ENCODE measurements at places on chromosomes 2 and 18.
A peak's percentile ranks its signal among the peaks of the same experiment; 100 is the strongest.

DNA sequence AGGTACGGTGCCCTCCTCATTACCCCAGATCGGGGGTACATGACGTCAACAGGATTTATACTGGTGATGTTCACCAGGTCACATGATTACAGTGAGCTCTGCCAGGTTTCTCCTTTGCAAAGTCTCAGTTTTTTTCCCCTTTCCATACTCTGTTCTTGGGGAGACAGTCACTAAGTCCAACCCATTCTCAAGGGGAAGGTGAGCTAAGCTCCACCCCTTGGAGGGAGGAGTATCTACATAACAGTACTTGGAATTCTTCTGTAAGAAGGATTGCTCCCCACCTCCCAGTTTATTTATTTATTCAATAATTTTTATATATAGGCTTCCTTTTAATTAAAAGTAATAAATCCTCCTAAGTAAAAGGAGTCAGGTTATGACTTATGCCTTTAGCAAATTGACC lies 34.1 kb upstream of the SOS1 start:
- no peak for DNase-seq

- no peak for DNase-seq
Measured at GRCh38 chr2:134459706-134460406, 206.0 kb downstream of the MGAT5 start.

GRCh38 chr2:58870704-58871103 lies 629.6 kb upstream of the FANCL start:
- DNase-seq, result no peak

DNA sequence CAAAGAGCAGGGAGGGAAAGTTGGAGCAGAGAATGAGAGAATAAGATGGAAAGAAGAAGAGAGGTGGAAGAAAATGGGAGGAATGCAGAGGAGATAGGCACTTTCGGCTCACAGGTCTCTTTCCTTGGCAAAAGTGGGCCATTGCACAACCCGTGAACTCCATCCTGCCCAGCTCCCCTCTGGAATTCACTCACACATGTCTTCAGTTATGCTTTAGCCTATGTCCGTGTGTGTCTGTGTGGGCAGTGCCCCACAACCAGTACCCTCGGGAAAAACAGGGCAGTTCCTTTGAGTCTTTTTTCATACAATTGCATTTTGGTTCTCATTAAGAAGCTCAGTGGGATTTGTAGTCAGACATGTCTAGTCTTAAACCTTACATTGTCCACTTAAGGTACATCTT lies 34.5 kb downstream of the DTNA start:
- no peak for DNase-seq

DNA sequence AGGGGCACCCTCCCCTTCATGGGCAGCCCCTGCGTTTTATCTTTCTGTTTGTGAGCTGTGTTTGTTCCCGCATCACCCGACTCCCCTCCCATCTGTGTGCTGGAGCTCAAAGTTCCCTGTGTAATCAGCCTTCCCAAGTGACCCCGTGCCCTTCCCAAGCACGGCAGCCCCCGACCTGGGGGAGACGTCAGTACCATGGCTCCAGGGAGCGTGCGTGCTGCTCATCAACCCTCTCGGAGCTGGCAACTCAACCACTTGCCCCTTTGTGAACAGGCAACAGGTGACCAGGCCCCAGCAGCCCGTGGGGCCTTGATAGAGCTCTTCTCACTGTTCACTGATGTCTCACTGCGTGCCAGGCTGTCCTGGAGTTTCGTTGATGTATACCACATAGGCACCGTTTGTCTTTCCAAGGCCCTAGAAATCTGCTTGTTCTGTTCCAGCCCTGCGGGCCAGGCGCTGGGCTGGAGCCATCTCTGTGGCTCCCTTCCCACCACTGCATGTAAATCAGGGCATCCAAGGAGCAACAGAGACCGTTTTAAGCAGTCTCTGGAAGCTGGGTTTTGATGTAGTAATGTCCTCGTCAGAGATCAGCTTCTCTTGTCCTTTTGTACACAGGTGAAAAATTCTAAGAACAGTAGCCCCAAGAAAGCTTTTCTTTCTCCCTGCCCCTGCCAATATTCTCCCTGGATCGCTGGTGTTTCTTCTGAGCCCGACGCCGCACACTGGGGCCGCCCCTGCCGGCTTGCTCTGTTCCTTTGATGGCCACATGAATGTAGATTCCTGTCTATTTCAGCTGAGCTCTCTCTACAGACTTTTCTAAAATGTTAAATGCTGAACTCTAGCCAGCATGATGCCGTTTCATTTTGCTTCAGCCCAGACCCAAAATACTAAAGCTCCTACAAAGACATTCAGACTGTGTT lies 107.0 kb upstream of the PTPRM start:
- no peak for DNase-seq

DNA sequence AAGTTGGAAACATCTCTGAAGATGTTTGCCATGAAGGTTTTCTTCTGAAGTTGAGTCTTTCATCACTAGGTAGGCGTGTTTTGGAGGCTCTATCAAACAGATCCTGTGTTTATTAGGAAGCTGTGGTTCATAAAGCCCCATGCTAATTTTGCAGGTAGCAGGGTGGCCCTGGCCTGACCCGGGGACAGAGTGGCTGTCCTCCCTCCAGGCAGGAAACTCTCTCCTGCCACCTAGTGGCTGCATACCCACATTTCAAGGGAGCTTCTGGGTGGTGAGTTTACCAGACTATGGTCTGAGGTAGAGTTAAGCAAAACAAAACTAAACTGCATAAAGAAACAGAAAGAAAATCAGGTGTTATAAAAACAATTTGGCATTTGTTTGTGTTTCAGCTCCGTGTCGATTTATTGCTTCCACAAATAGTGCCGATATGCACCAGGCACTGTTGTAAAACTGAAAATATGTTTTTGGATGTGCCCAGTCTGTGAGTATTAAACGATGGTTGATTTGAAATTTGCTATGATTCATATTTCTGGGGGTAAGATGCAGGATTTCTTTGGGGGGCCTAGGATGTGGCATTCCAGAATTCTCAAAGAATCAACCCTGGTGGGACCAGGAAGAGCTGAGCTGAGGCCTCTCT lies 26.0 kb upstream of the IL37 start:
- peak; percentile 83 for DNase-seq

DNA sequence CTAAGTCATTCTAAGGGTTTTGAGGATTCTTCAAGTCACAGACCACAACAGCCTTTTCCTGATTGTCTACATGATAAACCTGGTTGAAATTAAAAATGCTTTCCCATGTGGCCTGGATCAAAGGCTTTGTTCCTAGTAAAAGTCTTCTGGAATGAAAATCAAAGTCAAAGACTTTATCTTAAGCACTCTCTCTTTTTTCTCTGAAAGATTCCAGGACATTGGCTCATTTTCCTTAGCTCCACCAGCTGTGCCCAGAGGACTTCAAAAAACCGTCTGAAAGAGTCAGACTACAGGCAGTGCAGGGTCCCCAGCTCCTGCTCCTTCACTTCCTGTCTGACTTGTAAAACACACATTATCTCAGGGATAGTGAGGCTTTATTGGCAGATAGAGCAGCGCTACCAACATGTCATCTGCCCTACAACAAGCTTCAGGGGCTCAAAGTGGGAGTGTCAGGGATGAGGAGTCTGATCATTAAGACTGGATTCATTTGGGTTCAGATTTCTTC lies 148.2 kb downstream of the ESCO1 start:
- DNase-seq, result no peak

- DNase-seq, result no peak
Measured at GRCh38 chr2:26399771-26400376, 1.8 kb upstream of the DRC1 start.

GRCh38 chr18:27627927-27628326 lies 442.8 kb upstream of the CHST9 start:
- DNase-seq, result no peak

- DNase-seq, result no peak
Measured at GRCh38 chr18:42640160-42640559, 475.3 kb downstream of the RIT2 start.

GRCh38 chr2:146850746-146851145 lies 994.1 kb upstream of the ACVR2A start:
- DNase-seq, result no peak

DNA sequence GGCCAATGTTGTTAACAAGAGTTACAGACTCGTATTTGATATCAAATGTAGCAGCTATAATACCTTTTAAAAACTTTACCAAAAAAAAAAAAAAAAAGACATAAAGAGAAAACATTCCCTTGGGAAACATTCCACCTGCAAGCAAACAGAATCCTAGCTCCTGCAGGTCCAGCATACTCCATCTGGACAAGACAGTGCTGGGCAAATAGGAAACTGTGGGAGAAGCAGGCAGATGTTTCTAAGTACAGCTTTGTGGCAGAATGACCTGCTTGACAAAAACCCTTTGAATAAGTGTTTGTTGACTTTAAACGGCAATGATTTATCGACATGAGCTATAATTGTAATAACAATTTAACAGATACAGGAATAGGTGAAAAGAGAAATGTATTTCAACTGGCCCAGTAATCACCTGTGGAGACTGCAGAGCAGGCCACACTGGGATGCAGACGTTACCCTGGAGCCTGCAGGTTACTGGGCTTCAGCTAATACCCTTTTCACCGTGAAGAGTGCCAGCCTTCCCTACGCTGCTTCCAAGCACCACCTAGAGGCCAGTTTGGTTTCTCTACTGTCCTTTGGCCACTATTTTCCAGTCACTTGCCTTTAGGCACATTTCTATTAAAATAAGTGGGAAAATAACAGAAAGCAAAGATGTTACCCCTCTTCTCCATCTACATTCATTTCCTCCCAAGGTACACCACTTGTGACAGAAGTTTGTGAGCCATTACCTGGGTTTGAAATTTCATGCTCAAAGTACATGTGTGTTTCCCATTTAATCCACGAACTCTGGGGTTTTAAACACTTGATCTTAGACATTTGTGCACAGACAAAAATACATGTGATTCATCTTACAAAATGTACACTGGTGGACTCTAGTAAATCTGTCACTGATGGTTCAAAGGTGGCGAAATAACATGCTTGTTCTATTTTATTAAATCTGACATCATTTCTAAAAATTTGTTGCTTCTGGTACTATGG lies 96.9 kb upstream of the ZNF397 start:
- no peak for DNase-seq

GRCh38 chr2:170812710-170813600 lies 3.7 kb upstream of the GAD1 start:
- DNase-seq, result peak; percentile 40

GRCh38 chr2:30663321-30663720 lies 143.9 kb downstream of the CAPN13 start:
- DNase-seq, result no peak

- no peak for DNase-seq
Measured at GRCh38 chr18:76656925-76657827, 162.1 kb upstream of the ZNF516 start.

DNA sequence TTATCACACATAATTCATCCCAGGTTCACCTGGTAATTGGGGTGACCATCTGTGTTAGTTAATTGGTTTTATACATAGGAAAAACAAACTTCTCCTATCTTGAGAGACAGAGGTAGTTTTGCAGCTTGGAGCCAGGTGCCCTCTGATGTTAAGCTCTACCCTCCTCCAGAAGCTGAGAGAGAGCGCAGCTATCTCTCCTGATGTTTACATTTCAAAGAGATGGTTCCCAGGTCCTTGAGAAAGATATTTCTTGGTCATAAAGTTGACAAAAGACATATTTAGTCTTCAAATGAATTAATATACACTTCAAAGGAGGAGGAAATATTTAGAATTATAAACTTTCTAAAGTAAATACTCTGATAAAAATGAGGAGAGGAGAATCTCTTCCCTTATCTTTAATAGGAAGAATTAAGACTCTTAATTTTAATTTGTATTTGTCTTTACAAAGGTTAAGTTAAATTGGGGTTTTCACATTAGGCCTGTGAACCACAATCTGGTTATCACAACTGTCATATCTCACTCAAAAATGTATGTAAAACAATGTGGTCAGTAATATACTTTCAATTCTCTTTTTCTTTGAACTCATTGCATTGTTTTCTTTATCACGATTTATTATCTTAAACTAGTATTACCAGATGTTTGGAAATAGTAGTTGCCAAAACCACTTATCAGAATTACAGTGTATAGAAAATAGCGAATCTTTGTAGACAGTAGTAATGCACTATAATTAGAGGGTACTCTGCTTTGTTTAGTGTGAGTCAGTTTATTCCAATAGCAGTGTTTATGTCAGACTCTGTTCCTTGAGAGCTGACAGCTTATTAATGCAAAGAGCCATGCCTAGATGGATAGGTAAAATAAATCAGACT lies 26.8 kb downstream of the SERPINB4 start:
- DNase-seq, result no peak

- no peak for DNase-seq
Measured at GRCh38 chr2:45987856-45988255, 309.4 kb upstream of the EPAS1 start.

GRCh38 chr2:30826481-30826880 lies 19.2 kb upstream of the CAPN13 start:
- no peak for DNase-seq

DNA sequence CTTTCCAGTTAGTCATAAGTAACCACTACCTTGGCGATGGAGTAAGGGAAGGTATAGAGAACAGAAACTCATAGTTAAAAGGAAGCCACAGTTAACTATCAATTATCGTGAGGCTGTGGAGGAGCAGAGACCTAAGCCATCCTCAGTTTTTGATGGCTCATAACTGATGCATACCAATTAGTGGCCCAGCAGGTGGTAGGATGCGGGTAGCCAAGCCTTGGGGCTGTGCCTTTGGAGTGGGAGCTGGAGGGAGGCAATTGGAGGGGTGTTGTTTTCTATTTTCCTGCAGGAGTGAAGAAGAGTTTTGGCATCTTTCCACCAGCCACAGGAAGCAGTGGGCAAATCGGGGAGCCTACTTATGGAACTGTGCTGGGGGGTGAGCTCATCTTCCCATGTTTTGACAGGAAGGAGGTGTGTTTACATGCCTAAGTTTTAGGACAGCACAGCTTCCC lies 194.8 kb downstream of the TPGS2 start:
- DNase-seq, result no peak

- no peak for DNase-seq
Measured at GRCh38 chr2:86615596-86615995, 8.1 kb downstream of the RNF103 start.

DNA sequence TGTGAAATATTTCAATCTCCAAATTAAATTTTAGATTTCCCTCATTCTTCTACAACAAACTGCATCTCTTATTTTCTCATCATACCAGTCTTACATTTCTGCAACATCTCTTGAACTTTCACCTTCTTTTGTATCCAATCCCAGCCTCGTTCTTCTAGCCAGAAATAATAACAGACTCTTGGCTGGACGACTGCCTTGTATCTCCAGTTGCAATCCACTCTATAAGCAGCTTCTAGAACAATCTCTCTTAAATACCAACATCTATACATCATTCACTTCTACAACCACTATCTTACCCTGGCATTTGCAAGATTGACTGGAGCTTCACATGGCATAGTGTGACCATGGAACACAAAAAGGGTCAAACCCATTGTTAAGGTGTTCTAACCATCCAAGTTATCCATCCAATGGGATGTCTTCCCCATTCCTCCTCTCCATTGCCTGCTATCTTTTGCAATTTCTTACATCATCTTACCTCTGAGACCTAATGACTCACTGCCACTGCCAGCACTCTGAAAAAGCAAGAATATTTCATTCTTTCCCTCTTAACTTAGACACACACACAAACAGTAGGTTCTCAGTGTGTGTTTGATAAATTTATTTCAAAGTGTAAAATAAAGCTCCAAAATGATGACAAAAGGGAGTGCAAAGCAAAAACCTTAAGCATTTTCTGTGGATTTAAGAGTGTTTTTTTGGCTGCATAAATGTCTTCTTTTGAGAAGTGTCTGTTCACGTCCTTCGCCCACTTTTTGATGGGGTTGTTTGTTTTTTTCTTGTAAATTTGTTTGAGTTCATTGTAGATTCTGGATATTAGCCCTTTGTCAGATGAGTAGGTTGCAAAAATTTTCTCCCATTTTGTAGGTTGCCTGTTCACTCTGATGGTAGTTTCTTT lies 145.6 kb downstream of the METTL4 start:
- DNase-seq, result no peak

- no peak for DNase-seq
Measured at GRCh38 chr2:48398285-48399002, 131.5 kb upstream of the STON1 start.

All from activated T-cell treated with anti-CD3 and anti-CD28 coated beads, Interleukin-2, amount 50 U/mL, for 24 hours (primary cell).